ENCODE measurements at places on chromosomes 12 and 14.

- no peak for DNase-seq
These were observed 168.9 kb upstream of the NOVA1 start for GRCh38 chr14:26766726-26767125.

DNA sequence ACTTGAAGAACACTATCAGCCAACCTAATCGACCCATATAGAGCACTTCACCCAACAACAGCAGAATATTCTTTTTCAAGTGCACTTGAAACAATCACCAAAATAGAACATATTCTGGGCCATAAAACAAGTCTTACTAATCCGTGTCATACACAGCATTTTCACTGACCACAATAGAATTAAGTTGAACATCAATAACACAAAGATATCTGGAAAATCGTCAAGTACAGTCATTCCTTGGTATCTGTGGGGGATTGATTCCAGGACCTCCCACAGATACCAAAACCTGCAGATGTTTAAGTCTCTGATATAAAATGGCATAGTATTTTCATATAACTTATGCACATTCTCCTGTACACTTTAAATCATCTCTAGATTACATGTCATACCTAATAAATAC lies 295.7 kb downstream of the BCL11B start:
- no peak for DNase-seq

DNA sequence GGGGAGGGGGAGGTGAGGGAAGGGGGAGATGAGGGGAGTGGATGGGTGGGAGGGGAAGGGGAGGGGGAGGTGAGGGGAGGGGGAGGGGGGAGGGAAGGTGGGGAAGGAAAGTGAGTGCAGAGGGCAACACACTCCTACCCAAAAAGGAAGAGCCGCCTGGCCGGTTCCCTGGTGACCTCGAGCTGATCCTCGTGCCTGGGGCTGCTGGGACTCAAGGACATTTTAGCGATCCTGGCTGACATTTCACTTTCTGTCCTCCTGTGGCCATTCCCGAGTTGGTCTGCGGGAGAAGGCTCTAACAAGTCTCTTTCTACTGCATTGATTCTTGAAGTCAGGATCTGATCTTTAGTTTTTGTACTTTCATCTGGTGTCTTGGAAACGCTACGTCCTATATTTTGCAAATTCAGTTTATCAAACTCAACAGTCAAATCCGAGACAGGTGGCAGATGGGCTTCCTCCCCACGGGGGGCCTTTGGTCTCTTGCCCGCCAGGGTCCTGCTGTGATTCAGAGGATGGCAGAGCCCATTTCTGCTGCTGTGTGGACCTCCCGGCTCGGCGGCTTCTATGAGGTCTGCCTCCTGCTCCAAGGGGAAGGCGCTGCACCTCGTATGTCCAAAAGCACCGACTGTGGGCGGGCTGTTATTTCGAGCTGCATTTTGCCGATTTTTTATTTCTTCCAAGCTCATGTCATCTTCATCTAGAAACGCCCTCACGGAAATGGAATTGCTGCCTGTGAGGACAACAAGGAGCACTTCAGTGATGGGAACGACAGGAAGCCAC lies 19.1 kb downstream of the PGAM5 start:
- no peak for DNase-seq

DNA sequence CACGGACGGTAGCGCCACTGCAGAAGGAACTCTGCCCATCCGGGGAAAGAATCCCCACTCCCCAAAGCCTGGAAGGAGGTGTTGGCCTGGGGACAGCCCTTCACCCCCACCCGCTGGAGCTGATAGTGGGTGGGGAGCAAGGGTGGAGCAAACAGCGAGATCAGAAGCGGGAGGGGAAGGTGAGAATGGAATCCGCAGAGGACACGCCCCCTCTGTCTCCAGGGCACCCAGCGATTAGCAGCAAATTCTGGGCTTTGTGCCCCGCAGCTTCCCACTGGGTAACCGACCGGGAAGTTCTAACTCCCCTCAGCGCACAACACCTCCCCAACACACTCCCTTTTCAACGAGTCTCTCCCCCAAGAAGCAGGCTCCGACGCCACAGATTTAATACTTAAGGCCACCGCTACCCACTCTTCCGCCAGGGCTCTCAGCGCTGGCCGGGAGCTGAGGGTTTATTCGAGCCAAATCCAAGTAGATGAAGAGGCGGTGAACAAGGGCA lies 1.4 kb downstream of the SLC25A29 start:
- DNase-seq: no peak

DNA sequence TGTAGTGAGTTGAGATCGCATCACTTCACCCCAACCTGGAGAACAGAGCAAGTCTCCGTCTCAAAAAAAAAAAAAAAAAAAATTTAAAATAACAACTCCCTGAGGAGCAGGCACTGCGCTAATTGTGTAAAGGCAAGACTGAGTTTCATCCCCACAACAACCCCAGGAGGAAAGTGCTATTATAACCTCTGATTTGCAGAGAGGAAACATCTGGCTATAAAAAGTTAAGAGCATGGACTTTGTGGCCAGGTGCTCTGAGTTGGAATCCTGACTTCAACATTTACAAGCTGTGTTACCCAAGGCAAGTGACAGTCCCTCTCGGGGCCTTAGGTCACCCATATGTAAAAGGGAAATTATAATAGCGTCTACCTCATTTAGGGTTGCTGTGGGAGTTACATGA lies 76.0 kb upstream of the MYL2 start:
- no peak for DNase-seq

DNA sequence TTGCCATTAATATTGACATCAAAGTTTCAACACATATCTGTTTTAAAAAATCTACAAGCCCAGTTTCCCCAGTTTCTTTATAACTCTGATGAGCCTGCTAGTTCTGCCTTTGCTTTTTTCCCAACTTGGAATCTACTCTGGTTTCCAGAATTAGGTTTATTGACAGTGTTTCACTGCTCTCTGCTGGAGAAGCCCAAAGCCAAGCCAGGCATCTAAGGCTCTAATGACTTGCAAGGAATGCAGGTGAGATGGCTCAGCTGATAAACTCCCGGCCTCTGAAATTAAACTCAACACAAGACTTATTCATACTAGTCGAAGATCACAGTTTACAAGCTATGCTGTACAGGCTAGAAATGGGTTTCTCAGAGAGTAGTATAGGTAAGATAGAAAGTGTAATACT lies 54.3 kb downstream of the HMGA2 start:
- DNase-seq: no peak

DNA sequence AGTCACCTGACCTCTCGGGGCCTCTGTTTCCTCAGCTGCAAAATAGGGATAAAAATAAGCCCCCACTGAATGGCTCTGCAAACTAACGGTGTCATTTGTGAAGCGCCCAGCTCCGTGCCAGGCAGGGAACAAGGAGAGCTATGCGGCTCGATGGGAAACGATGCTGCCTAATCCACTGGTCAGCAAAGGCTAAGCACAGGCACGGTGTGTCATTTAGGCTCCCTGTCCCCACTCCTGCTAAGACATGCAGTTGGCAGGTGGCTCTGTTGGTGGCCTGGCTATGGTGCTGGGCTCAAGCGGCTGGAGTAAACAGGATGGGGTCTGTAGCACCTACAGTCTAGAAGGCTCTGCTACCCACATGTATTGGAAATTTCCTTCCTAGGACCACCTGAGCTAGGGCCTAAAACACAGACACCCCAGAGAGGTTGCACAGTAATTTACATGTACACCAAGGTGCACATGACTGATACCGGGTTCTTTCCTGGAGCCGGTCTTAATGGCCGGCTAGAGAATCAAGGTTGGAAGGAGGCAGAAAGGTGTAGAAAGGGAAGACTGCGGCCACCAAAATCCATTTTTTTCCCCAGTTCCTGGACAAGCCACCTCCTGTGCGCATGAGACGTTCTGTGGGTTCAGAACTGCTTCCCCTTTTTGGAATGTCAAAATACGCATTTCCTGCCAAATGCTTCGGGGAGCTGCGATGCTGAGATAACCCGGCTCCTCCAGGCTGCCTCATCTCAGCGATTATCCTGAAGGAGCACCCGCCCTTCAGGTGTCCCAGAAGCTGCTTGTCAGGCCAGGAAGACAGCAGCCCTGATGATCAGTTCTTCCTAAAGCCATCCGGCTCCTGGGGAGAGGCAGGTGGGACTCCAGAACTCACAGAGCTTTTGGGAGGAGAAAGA lies 1.0 kb downstream of the CACNA2D4 start:
- no peak for DNase-seq

DNA sequence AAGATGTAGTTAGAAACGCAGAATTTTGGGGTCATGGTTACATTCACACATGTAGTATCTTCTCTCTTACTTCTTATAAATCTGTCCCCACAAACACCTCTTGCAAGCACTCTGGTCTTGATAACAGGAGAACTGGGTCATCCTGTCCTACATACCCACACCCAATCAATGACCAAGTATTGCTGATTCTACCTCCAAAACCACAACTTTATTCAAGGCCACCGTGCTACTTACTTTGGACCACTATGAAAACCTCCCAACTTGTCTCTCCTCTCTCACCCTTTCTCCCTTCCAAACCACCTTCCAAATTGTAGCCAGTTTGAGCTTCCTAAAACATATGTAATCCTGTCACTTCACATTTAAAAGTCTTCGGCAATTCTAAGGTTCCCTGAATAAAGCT lies 5.4 kb downstream of the SERPINA11 start:
- DNase-seq: no peak

- DNase-seq: no peak
These were observed 8.5 kb upstream of the CFL2 start for GRCh38 chr14:34722723-34723545.

- DNase-seq: no peak
These were observed 450.6 kb downstream of the ZFP36L1 start for GRCh38 chr14:68342216-68342763.

DNA sequence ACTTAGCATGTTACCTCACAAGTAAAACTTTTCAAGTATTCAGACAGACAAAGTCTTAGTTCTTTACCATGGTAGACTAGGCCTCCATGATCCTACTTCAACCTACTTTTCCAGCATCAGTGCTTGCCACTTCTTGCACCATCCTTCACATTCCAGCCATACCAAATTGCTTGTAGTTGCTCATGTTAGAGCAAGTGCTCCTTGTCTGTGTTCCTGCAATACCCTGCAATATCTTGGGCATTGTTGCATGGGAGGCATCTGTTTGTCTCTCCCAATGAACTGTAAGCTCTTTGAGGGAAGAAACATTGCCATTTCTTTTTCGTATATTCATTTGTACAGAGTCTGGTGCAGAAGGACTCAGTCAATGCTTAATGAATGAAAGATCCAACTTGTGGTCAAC lies 78.0 kb downstream of the SRGAP1 start:
- no peak for DNase-seq

- no peak for DNase-seq
These were observed 487 bp upstream of the NRDE2 start for GRCh38 chr14:90332271-90332584.

- DNase-seq: no peak
These were observed 21.2 kb downstream of the PEX5 start for GRCh38 chr12:7210642-7211151.
